ENCODE measurements at places on chromosomes 7 and 10.

- DNase-seq = no peak
These were observed 110.3 kb downstream of the MKX start for GRCh38 chr10:27635290-27635689.

DNA sequence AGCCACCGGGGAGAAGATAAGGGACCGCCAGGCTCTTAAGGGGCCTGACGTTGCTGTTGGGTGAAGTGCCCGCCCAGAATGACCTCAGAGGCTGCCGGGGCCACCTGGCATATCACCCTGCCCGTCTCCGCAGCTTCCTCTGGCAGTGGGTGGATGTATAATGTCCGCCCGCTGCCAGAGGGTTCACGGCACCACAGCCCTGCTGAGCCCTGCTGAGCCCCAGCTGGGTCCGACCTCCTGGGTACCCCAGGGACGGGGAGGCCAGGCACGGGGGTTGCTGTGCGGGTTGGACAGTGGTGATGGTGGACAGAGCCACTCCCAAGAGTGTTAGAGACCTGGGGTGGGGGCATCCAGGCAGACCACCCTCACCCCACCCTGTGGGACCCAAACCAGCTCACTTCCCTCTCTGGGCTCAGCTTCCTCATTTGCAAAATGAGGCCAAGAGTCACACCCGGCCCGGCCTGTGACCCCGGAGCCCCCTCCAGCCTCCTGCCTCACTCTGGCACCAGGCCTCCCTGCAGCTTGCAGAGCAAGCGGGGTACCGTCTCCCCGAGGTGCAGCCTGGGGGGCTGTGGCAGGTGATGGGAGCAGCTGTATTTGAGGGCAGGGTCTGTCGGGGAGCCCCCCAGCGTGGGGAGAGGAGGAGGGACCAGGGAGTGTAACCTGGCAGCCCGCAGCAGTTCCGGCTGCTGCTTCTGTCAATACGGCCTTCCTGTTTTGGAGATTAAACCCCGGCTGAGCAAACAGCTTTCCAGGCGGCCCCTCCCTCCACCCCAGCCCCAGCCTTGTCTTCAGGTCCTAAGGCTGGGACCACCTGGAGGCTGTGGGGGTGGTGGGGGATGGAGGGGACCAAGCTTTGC lies 8.4 kb upstream of the LFNG start:
- peak; percentile 11 for DNase-seq

DNA sequence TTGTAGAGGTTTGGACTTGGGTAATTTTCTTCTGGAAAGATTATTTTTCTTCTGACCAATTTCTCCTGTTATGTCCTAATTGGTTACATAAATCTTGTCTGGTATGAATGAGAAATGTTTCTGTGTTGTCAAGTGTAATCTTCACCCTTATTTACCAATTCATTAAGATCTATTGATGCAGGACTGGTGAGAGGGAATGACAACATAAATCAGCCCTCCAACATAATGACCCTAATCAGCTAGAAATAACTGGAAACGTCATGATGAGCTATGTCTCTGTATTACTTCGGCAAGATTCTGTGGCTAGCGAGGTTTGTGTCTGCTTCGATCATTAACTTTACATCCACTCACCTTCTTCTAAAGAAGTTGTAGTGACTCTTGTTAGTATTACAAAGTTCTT lies 3.5 kb downstream of the FOXP2 start:
- no peak for DNase-seq

DNA sequence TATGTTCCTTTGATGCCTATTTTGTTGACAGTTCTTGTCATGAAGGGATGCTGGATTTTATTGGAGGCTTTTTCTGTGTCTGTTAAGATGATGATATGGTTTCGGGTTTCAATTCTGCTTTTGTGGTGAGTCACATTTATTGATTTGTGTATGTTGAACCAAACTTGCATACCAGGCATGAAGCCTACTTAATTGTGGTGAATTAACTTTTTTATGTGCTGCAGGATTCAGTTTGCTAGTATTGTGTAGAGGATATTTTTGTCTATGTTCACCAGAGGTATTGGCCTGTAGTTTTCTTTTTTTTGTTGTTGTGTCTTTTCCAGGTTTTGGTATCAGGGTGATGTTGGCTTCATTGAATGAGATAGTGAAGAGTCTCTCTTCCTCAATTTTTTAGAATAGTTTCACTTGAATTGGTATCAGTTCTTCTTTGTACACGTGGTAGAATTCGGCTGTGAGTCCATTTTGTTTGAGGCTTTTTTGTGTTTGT lies 345.9 kb downstream of the KIF20B start:
- DNase-seq = no peak

- peak; percentile 26 for DNase-seq
These were observed 29.9 kb upstream of the ZMIZ1 start for GRCh38 chr10:79038841-79039201.

- DNase-seq = no peak
These were observed 100.6 kb upstream of the GLCCI1 start for GRCh38 chr7:7867846-7868571.

GRCh38 chr10:51846856-51847506 lies 147.6 kb upstream of the CSTF2T start:
- no peak for DNase-seq

DNA sequence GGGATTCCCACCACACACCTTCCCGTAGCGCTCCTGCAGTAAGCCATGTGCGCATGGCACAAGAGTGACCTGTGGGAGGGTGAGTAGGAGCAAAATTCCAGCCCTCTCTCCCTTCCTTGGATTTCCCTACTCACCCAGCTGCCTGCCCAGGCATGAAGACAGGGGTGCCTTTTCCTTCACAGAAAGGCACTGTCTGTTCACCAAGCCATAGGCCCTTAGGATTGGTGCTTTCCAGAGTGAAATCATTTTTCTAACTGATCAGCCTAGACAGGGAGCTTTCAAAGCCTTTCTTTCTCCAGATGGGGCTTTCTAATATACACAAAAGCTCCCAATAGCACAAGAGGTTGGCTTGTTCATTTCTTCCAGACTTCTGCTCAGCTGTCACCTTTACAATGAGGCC lies 79.7 kb downstream of the CTTNBP2 start:
- DNase-seq = no peak

- DNase-seq = no peak
These were observed 29.1 kb upstream of the TRUB1 start for GRCh38 chr10:114908896-114909295.

DNA sequence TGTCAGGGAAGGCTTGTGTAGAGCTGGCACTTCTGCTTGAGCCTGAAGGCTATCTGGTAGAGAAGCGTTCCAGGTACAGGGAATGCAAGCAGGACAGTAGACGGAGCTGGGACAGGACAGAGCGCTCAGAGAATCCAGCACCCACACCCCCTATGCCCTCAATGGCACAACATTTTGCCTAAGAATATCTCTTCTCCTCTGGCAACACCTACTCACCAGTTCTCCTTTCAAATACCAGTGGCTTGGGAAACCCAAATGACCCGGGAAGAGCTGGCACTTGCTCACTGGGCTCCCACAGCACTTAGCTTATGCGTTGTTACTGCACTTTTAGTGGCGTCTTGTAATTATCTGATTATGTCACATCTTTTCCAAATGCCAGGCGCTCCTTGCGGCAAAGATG lies 118.6 kb downstream of the RNF216 start:
- no peak for DNase-seq

DNA sequence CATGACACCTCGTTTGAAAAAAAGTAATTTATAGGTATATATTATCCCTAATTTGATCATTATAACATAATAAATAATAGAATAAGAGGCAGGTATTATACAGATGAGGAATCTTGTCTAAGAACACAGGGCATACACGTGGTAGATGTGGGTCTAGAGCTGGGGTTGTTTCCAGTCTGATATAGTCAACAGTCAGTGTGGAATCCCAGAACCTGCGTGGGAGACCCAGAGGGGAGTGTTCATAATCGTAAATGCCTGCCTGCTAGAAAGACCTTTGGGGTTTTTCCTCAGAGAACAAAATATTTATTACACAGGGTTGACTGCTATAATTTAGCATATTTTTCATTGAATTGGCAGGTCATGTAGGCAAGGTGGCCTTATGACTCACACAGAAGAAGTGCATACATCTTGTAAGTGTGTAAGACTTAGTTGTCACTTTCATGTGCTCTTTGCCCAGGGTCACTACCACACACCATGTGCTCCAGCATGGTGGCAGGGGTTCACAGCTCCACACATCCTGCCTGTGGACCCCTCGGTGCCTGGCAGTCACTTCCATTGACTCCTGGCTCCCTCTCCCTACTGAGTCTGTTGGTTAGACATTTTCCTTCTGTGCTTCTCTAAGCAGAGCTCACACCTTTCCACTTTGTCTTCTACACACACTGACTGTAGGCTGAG lies 94.9 kb upstream of the IKZF1 start:
- DNase-seq = no peak

DNA sequence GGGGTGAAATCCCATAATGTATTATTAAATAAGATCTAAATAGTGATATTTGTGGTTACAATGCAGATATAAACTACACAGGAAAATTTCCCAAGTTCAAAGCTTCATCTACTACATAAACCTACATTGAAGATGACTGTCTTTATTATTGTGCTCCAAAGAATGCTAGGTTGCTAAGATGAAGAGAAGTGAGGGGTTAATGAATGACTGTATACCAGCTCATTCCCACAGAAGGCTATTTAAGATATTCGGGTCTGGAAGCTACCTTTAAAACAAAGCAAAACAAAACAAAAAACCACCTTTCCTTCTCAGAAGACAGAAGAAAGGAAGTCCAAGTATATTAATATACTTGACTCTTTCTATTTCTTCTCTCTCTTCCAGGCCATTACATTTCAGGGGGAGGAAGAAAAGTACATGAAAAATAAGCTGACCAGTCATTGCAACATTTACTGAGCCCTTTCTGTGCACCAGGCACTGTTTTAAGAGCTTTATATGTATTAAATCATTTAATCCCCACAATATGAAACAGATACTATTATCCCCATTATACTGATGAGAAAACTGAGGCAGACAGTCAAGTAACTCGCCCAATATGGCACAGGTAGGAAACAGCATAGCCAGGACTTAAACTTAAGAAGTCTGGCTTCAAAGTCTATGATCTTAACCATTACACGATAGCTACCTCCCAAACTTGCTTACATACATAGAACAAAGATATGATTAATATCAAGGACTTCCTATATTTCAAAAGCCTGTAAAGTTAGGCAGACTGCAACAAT lies 48.1 kb downstream of the TNPO3 start:
- no peak for DNase-seq

DNA sequence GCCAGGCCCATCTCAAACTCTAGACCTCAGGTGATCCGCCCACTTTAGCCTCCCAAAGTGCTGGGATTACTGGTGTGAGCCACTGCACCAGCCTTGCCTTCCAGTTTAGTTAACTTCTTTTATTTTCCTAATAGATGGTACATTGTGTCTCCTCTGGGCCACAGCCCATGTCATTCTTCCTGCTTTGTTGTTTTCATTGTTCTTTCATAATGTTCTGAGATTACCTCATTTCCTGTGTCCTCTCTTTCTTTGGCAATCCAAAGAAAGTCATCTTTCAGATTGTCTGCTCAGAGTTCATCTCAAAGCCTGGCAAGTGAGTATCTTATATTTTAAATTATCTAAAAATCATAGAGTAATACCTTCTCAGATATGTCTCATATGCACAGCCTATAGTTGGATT lies at the start of gene OLAH:
OLAH (plus strand) TSS at position 270 of the 400 bp plus-strand sequence. CDS start 3,346 bp downstream, outside the sequence.
- no peak for DNase-seq

DNA sequence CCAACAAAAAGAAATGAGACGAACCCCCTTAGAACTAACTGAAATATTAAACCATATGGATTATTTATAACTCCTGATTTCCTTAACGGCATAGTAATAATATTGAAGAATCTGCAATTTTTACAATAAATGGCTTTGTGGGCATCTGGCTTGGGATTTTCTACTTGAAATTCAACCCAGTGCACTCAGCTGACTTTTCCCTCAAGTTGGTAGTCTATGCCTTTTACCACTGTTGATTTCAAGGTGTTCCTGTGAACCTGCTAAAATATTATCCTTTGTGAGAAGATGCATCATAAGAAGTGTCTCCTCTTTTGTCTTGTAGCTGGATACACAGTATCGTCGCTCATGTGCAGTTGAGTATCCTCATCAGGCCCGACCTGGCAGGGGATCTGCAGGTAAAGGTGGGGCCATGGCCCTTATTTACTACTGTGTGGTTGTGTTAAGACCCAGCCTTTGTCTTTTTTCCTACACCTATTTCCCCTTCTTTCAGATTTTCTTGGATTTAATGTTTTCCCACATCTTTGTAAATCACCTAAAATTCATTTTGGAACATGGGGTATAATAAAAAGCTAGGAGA lies 8.0 kb downstream of the DNAJC9 start:
- DNase-seq = no peak

GRCh38 chr7:105286441-105286840 lies 102.3 kb downstream of the SRPK2 start:
- no peak for DNase-seq

DNA sequence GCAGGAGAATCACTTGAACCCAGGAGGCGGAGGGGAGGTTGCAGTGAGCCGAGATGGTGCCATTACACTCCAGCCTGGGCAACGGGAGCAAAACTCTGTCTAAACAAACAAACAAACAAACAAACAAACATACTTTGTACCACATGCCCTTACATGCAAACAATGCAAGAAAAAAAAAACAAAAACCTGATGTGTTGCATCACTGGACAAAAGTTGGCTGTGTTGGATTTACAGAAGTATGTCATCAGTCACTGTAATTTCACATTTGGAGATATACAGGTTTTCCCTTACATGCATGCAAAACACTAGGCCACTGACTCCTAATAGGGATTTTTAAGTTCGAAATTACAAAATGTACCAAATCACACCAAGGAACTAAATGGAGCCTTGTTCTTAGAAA lies 138.5 kb downstream of the SRPK2 start:
- no peak for DNase-seq

DNA sequence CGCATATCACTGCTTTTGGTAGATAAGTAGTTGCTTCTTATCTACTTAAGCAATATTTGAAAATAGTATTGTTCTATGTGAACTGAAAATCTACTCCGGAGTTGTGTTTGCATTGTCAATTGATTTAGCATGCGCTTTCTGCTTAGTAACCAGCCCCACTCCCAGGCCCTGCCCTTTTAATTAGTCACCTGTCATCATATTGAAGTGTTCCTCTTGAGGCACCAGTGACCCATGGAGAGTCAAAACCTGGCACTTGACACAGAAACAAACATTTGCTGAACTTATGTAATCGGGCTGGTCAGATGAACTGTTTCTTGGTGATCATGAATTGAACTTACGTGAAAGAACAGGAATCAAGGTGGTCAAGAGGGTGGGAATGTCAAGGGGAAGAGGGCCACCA lies 27.8 kb upstream of the CDHR3 start:
- DNase-seq = peak; percentile 81

DNA sequence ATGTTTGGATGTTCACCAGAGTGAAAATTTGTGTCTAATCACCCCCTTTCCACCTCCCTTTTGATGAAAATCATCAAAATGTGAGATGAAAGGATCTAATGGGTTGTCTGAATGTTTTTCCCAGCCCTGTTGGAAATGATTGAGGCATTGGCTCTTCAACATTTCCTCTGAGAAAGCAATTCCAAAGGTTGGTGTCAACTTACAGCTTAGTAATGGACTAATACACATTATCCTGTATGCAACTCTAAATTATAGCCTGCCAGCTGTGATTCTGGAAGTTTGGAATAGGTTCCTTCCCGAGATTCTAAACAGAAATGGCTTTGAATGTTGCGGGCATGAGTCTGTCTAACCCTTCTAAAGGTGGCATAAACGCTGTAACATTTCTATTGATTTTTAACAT lies 152.9 kb downstream of the DYNC1I1 start:
- DNase-seq = no peak

GRCh38 chr7:98617960-98618418 lies 904 bp downstream of the NPTX2 start:
- no peak for DNase-seq

GRCh38 chr7:49295146-49295545 lies 370.8 kb downstream of the CDC14C start:
- no peak for DNase-seq

All from DMS79 treated with DMSO at 0.1 percent for 48 hours (cell line).